Mucosa of descending colon (tissue), 3 donors: ENCODE measurements at places on chromosomes 5 and 9.

DNA sequence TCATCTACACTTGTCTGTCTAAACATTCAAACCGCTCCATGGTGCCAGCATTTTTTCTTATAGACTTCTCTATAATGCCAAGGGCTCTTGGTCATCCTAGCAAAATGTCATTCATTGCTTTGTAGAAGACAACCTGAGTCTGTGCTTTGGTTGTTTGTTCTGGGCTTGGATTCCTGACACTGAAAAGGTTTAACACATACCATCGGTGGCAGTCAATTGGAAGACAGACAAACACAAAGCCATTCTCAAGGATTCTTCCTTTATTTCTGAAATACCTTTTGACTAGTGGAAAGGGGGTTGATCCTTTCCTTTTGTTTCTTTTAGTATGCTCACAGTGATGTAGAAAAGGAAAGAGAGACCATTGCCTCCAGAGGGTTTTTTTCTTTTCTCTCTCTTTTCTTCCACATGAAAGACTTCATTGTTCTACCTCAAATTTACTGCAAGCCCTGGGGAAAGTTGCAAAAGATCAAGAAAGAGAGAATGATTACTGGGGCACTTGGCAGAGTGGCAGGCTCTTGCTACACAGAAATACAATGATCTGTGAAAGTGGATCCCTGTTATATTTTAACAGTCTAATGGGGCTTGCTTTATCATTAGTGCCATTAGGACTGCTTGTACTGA is 66.4 kb upstream of the TMC1 start:
- no peak for DNase-seq

DNA sequence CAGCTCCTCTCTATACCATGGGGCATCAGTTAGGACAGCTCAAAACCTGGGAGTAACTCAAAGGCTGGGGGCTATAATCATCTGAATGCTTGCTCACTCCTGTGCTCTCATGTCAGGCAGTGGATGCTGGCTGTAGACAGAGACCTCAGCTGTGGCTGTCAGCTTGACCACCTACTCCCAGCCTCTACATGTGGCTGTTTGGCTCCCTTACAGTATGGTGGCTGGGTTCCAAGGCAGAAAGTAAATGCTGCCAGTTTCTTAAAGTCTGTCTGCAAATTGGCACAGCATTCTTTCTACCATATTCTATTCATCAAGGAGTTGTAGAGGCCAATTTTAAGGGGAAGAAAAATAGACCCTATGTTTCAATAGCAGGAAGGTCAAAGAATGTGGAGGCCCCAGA is 66.9 kb downstream of the TMC1 start:
- no peak for DNase-seq

GRCh38 chr5:30891660-30892059 is 301.8 kb upstream of the CDH6 start:
- DNase-seq = no peak

DNA sequence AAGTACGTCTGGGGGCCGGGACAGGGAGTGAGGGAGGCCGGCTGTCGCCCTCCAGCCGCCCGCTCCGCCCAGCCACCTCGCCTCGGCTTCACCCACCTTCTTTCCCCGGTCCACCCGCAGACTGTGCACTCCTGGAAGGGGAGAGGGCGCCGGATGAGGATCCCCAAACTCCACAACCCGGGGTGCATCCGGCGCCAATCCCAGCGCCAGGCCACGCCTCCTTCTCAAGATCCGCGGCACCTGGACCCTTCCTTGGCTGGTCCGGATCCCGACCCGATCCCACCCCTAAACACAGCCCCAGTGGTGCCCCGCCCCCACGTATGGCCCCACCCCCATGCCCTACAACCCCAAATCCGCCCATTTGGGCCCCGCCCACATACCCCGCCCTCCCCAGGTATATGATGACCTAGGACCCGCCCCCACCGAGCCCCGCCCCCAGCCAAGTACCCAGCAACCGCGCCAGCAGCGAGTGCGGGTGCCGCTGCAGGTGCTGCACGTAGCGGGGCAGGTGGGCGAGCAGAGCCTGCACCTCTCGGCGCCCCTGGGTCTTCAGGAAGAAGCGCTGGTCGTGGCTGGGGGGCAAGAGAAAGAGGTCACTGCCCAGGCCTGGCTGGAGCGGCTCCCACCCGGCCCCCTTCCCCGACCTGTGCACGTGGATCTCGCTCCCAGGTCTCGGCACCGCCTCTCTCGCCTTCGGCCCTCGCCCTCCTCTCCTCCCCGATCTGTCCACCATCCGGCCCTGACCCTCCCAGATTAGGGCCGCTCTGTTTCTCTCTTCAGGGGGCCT is 3.2 kb downstream of the PIP5KL1 start:
- DNase-seq = peak; percentile 91

DNA sequence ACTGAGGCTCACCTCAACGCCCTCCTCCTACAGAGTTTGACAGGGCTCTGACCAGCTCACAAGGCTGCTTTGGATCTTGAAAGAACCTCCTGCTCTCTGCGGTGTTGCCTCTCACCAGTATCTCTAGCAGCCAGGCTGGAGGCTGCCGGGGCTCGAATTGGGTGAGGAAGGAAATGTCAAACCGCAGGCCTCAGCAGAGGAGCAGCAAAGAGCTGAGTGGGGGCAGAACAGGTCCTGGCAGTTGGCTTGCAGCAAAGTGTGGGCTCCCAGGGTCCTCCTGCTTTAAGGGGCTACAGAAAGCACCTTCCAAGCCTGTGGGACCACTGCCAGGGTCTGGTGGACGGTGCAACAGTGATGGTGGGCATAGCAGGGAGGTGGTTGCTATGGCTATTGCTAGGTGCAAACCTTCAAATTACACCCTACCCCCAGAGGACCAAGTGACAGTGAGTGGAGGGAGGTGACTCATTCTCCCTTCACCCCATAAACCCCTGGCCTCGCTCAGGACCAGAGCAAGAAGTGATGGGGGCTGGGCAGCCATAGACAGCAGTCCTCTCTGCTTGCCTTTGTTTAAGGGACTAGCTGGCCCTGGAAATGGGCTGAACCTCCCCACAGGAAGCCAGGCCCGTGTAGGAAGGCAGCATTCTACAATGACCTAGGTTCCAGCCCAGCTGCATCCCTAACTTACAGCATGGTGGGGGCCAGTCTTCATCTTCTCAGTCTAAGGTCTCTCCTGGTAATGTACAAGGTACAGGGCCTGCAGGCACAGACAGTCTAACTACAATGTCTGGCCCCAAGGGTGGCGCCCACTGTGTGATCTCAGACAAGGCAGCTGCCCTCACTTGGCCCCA is 18.7 kb downstream of the LCP2 start:
- peak; percentile 87 for DNase-seq

- DNase-seq = no peak
These were observed 588.3 kb downstream of the EBF1 start for GRCh38 chr5:158511454-158511853.

DNA sequence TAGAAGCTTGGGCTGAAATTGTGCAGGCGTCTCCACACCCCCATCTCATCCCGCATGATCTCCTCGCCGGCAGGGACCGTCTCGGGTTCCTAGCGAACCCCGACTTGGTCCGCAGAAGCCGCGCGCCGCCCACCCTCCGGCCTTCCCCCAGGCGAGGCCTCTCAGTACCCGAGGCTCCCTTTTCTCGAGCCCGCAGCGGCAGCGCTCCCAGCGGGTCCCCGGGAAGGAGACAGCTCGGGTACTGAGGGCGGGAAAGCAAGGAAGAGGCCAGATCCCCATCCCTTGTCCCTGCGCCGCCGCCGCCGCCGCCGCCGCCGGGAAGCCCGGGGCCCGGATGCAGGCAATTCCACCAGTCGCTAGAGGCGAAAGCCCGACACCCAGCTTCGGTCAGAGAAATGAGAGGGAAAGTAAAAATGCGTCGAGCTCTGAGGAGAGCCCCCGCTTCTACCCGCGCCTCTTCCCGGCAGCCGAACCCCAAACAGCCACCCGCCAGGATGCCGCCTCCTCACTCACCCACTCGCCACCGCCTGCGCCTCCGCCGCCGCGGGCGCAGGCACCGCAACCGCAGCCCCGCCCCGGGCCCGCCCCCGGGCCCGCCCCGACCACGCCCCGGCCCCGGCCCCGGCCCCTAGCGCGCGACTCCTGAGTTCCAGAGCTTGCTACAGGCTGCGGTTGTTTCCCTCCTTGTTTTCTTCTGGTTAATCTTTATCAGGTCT is at the start of gene C9orf72:
TSS of gene C9orf72 (minus strand) at position 564 of the 716 bp plus-strand sequence. CDS start 6,361 bp downstream, outside the sequence.
- peak; percentile 92 for DNase-seq

- DNase-seq = no peak
These were observed 369.1 kb upstream of the DAP start for GRCh38 chr5:11130131-11130530.

DNA sequence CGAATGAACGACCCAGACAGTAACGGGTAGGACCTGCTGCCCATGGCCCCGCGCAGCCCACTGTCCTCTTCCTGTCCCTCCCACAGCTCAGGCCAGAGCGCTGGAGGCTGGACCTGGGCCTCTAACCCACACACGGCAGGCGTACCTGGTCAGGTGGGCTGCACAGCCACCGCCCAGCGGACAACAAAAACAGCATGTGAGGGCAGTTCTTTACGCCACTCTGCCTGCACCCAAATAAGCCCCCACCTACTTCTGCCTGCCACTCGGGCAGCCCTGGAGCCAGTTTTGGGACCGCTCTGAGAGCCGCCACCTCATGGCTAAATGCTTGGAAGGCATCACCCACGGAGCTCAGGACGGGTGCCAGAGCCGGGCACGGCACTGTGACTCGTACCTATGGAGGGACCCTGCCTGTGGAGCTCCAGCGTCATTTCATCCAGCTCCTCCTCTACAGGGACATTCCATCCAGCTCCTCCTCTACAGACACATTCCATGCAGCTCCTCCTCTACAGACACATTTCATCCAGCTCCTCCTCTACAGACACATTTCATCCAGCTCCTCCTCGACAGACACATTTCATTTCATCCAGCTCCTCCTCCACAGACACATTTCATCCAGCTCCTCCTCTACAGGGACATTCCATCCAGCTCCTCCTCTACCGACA is 18.9 kb downstream of the CLPTM1L start:
- DNase-seq = no peak
